Stimulated activated CD8-positive, alpha-beta memory T cell treated with anti-CD3 and anti-CD28 coated beads, Interleukin-4, amount 100 ng/mL, for 1 hour (primary cell): ENCODE measurements at places on chromosomes 1 and 21.

GRCh38 chr1:43933386-43934100, at the start of gene ARTN:
ARTN (plus strand) TSS chr1:43933801; CDS start chr1:43935657, 1,856 bp downstream.
- DNase-seq, result no peak

DNA sequence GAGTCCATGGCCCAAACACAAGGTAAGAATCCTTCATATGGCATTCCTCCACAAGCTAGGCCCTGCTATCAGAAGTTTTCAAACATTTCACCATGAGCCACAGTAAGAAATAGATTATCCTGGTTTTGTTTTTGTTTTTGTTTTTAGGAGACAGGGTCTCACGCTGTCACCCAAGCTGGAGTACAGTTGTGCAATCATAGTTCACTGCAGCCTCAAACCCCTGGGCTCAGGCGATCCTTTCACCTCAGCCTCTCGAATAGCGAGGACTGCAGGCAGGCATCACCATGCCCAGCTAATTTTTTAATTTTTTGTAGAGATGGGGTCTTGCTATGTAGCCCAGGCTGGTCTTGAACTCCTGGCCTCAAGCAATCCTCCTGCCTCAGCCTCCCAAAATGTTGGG, 218.8 kb downstream of the TOMM20 start:
- DNase-seq, result no peak

- no peak for DNase-seq
These were observed 33.5 kb downstream of the CFAP74 start for GRCh38 chr1:1969953-1970716.

GRCh38 chr1:203127666-203128430, at the start of gene ADORA1:
ADORA1 (plus strand) TSS chr1:203127726; CDS start chr1:203128842, 1,116 bp downstream.
- DNase-seq, result no peak

DNA sequence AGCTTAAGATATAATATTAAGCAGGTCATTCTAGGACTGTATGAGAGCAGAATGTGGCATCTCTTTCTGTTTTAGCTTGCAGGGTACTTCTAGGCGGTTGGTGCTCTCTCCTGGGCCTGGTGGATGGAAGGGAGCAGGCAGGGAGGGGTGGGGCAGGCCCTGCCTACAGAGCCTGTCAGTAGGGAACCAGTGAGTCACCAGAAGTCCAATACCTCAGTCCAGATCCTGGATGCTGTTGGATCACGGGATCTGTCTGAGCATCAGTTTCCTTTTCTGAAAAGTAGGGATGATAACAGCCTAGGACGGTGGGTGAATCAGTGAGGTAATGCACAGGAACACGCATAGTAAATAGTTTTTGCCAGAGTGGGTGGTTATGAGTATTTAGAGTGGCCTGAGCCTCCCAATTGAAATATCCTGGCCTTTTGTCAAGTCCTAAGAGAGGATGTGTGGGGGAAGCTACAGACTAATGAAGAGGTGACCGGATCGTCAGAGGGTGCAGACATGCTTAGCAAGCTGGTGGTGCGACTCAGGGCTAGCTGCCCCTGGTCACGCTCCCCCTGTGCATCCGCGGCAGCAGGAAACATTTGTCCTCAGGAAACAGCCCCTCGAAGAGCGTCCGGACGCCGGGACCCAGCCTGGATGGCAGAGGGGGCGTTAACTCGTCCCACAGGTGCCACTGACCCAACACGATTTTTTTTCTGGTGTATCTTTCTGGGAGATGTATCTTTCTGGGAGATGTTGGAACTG, 23.9 kb downstream of the NAV1 start:
- no peak for DNase-seq

DNA sequence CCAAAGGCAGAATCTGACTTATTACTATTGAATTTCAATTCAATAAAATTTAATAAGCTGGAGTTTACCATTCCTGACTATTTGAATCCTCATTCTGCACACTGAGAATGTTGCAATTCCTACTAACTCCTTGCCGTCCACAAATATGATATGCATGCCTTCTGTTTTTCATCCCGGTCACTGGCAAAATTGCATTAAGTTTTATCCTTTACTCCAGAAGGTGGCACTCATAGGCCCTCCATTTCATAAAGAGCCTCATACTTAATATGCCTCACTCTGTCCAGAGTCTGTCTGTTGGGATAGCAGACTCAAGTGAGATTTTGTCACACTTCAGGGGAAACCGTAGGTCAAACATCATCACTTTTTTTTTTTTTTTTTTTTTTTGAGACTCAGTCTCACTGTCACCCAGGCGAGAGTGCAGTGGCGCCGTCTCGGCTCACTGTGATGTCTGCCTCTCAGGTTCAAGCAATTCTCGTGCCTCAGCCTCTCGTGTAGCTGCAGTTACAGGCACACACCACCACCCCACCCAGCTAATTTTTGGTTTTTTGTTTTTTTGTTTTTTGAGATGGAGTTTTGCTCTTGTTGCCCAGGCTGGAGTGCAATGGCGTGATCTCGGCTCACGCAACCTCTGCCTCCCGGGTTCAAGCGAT, 27.3 kb downstream of the F11R start:
- no peak for DNase-seq

DNA sequence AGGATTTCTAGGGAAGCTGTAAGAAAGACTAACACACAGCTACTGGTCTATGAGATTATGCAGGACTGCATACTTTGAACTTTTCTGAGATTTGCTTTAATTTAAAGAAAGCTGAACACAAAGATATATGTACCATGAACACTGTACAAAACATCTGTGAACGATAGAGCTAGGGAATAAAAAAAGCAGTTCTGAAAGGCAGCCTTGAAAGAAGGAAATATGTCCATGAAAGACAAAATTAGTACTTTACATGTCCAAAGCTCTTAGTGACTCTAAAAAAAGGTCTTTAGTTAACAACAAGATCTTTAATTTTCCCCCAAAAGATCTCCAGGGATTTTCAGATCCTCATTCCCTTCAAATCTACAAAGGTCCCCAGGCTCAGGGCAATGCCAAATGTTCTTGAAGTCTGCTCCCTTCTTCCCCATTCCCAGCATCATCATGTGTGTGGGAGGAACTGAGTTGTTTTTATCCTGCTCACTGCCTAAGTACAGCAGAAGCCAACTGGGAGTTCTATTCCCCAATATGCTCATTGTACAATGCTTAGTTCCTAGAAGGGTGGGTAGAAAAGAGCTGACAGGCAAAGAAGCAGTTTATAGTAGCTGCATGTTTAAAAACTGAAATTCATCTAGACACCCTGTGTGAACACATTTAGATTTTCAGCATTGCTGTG, 60.1 kb upstream of the PTCH2 start:
- no peak for DNase-seq

- no peak for DNase-seq
These were observed at the start of gene HTR6 for GRCh38 chr1:19664453-19665185. HTR6 (plus strand) TSS chr1:19664875; CDS start chr1:19665754, 879 bp downstream.

DNA sequence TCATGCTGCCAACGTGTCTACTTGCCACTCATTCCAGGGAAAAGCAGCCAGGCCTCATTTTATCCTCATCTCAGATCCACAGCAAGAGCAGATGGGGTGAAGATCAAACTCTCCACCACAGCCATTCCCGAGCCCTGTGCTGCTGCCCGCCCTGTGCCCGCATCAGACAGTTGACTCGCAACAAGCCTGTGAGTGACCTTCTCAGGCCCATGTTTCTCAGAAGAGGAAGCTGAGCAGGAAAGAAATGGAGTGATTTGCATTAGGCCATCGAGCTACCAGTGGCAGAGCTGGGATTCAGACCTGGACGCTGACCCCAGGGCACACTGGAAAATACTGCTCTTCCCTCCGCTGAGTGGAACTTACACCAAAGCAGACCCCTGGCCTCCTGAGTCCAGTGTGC, 1.2 kb downstream of the CNR2 start:
- DNase-seq, result no peak

DNA sequence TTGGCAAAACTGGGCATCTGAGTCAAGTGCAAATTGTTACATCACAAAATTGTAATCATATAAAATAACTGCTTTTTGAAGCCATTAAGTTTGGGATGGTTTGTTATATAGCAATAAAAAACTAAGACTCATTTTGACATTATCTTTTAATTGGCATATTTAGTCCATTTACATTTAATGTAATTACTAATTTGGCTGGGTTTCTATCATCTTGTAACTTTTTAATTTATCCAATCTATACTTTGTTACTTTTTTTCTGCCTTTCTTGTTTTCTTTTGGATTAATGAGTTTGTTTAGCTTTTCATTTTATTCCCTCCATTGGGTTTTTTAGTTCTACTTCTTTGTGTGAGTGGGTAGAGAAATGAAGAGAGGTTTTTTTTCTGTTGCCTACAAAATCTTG, 76.3 kb downstream of the DRAM2 start:
- DNase-seq, result no peak

- no peak for DNase-seq
These were observed 14.0 kb upstream of the FAAP20 start for GRCh38 chr1:2208309-2209239.

DNA sequence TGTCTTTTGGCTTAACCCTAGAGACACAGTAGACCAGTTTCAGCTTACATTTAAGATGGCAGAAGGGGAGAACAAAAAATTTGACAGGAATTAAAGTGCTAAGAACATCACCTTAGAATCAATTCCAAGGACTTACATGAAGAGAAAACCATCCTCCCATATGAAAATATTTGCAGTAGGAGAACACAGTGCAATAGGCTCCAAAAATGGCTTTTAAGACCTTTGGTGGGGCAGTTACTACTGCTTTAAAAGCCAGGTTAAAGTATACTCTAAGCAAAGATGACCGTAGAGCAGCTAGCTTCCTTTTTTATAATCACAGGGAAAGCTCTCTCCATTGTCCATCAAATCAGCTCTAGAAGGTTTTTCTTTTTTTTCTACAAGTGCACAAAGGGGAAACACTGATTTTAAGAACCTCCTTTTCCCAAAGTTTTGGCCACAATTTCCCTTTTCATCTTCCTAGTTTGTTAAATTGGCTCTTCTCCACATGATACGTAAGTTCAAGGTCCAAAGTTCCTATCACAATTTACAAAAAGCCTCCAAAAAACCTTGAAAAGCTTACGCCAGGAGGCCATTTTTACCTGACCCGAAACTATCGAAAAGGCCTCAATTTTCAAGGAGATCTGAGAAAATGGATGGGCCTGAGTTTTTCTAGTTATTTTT, 3.3 kb downstream of the TXNIP start:
- no peak for DNase-seq

DNA sequence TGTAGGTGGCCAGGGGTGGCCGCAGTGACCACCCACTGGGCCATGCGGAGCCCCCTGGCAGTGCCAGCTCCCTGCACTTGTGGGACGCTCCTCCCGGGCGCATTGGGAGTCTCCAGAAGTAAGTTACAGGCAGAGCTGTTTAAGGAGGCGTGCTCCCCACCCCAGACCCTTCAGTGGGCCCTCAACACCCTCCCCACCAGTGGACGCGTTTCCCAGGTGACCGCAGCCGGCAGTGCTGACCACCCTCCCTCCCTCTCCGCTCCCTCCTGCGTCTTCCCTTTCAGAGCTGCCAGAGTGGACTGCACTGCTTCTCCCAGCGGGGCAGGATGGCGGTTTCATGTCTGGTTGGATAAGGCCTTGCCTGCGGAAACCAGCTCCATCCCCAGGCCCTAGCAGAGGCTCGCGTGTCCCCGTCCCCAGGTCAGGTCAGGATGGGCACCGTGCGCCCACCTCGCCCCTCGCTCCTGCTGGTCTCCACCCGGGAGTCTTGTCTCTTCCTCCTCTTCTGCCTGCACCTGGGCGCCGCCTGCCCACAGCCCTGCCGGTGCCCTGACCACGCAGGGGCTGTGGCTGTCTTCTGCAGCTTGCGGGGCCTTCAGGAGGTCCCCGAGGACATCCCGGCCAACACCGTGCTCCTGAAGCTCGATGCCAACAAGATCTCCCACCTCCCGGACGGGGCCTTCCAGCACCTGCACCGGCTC, 1.1 kb downstream of the LRRC3 start:
- DNase-seq, result no peak

GRCh38 chr1:46301808-46302640, 1.4 kb downstream of the LRRC41 start:
- DNase-seq, result peak; percentile 10

GRCh38 chr1:168065506-168065905, 71.2 kb downstream of the GPR161 start:
- no peak for DNase-seq

GRCh38 chr1:200304171-200304570, 105.7 kb downstream of the ZNF281 start:
- DNase-seq, result no peak

GRCh38 chr1:198677027-198677426, 38.2 kb downstream of the PTPRC start:
- no peak for DNase-seq

DNA sequence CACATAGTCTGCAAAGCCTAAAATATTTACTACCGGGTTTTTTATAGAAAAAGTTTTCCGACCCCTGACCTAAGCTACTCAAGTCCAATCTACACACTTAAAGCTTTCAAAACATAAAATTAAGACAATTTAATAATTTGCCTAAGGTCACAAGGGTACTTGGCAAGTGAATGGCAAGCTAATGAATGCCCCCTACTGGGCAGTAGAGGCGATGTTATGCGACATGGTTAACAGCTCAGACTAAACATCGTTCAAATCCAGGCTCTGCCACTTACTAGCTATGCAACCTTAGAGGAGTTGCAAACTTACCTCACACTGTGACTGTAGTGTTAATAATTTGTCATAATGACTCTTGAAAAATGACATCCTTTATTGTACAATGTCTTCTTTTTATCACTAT, 317.2 kb upstream of the NFIA start:
- DNase-seq, result no peak

- DNase-seq, result no peak
These were observed 15.0 kb upstream of the ATP1B1 start for GRCh38 chr1:169091480-169091941.

- no peak for DNase-seq
These were observed 185.0 kb downstream of the RGS7 start for GRCh38 chr1:241171991-241172390.

GRCh38 chr1:10338047-10338446, 60.8 kb upstream of the PGD start:
- peak; percentile 2 for DNase-seq

- DNase-seq, result no peak
These were observed 35.5 kb downstream of the SLC26A9 start for GRCh38 chr1:205907794-205908193.

GRCh38 chr1:21736876-21737275, 46.1 kb downstream of the USP48 start:
- DNase-seq, result no peak

DNA sequence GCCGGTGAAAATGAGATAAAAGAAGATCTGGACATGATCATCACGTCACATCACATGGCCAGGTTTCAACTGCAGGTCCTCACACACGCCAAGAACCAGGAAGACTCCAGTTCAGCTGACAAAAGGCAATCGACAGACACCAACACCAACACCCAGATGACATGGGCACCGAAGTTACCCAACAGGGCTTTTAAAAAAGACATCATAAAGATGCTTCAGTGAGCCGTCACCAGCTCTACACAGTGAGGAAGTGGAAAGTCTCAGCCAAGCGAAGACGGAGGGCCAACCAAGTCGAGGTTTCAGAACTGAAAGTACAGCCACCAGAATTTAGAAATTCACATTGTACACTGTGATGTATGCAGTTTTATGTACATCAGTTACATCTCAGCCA, 154.3 kb upstream of the COL6A1 start:
- no peak for DNase-seq

DNA sequence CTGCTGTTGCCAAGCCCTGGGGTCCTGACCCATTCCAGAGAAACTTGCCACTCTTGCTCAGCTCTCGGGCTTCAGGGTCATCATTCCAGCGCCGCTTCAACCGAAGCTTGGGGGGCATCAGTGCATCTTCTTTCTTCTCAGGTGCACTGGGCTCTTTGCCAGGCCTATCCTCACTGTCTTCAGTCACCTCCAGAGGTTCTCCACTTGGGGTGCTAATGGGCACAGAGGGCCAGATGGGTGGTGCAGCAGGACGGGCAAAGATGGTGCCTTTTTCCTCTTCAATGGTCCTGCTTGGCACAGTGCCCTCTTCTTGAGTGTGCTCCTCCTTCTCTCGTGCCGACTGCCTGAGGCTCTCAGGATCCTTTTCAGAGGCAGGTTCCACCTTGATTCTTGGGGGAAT, 13.3 kb downstream of the ETV3 start:
- DNase-seq, result no peak

- DNase-seq, result no peak
These were observed 477.9 kb downstream of the LMO4 start for GRCh38 chr1:87806379-87807094.
